Natural killer cell (primary cell): ENCODE measurements at places on chromosomes 16 and 17. TPM values are rescaled to one million over a fixed set of nuclear protein-coding genes. Genes with fewer than 3 reads are reported as not detected.
A peak's percentile ranks its signal among the peaks of the same experiment; 100 is the strongest.

GRCh38 chr16:88844419-88845036 lies 12.2 kb downstream of the GALNS start:
- no peak for DNase-seq

The HS3ST3B1 gene
- 18.6 TPM for total RNA-seq

DNA sequence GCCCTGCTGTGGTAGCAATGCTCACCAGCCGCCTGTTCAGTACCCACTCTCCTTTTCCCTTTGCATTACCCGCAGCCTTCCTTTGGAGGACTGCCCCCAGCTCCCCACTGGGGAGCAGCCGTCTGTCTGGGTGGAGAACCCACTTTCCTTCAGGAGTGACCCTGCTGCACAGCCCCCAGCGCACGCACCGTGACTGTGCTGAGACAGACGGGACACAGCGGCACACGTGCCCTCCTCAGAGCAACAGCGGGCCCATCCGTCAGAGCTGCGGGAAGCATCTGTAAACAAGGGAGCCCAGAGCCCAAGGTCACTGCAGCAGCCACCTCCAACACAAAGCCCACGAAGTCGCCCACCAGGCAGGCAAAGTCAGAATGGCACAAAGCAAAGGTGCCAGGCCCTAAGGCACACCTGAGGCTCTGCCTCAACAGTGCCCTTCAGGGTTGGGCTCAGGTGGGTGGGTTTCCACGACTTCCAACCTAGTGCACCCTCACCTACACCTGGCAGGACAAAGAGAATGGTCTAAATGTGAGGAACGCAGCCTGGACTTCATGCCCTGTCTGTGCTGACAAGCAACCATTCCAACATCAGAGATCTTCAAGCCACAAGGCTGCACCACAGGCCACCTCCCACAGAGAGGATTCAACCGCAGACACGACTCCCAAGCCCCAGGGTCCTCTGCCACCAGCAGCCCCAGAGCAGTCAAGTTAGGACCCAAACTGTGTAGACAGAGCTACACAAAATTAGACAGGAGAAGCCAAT lies 9.9 kb downstream of the AXIN1 start:
- no peak for DNase-seq

DNA sequence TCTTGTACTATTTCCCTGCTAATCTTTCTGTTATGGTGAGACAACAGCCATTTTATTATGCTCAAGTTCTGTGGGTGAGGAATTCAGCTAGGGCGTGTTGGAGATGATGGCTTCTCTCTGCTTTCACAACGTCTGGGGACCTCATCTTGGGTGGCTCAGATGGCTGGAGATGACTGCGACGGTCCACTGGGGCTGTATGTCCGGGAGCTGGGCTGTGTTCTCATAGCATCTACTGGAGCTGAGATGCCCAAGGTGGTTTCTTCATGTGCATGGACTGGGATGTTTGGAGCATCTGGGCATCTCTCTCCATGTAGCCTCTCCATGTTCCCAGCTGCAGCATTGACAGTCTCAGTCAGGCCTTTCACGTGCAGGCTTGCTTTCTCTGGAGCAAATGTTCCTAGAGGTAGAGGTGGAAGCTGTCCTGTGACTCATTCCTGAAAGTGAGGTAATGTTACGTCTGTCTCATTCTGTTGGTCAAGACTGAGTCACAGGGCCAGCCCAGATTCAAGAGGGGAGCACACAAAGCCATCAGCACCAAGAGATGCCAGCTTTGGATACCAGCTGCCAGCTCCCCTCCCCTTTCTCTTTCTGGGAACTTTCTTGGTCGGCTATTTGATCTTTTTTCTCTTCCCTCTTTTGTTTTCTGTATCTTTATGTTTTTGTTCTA lies 96.2 kb downstream of the RAP1GAP2 start:
- DNase-seq: no peak

DNA sequence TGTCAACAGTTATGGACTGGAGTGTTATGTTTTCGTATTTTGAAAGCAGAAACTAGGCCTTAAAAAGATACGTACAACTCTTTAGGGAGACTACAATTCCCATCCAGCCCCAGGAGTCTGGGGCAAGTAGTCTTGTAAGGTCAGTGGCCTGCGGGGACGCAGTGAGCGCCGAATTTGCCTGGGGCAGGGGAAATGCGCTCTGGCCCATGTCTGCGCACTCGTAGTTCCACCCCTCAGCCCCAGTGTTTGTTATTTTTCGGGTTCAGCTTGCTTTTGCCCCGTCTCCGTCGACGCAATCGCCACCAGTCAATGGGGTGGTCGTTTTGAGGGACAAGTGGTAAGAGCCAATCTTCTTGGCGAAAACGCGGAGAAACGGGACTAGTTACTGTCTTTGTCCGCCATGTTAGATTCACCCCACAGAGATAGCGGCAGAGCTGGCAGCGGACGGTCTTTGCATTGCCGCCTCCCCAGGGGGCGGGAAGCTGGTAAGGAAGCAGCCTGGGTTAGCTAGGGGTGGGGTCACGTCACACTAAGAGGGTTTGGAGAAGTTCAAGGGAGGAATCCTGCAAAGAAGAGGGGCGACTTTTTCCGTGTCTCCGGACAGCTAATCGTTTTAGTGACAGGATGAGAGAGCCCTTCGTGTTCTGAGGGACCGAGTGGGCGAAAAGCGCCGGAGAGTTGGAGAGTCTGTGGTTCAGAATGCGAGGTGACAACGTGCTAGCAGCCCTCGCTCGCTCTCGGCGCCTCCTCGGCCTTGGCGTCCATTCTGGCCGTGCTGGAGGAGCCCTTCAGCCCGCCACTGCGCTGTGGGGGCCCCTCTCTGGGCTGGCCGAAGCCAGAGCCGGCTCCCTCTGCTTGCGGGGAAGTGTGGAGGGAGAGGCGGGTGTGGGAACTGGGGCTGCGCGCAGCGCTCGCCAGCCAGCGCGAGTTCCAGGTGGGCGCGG lies 1.1 kb upstream of the BRCA1 start:
- DNase-seq: peak; percentile 19

GRCh38 chr17:73250851-73251640 lies 10.6 kb downstream of the CPSF4L start:
- no peak for DNase-seq

The CBLN1 gene
- total RNA-seq: not detected
